AG09309 (cell line): ENCODE measurements at places on chromosomes 4 and X.

GRCh38 chr4:142124874-142125273 is 488.5 kb downstream of the IL15 start:
- no peak for DNase-seq

DNA sequence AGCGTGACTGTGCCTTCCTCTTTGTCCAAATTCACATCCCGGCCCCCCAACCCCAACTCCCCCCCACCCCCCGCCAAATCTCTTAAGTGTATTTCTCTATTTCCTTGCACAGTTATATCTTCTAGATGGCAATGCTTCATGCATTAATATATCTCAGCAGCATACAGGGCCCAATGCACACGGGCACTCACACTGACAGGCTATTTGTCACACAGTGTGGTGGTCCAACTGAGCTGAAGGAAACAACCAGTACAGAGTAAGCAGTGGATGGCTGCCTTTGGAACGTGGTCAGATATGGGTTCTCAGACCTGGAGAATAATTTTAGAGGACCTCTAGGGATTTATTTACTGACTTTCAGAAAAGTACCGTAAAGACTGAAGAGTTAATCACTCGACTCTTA is 681 bp downstream of the EXOC1 start:
- no peak for DNase-seq

- DNase-seq = no peak
These were observed 214.6 kb upstream of the GALNT7 start for GRCh38 chr4:172953896-172954568.

- DNase-seq = no peak
These were observed 13.4 kb downstream of the TRO start for GRCh38 chrX:54934058-54934457.

DNA sequence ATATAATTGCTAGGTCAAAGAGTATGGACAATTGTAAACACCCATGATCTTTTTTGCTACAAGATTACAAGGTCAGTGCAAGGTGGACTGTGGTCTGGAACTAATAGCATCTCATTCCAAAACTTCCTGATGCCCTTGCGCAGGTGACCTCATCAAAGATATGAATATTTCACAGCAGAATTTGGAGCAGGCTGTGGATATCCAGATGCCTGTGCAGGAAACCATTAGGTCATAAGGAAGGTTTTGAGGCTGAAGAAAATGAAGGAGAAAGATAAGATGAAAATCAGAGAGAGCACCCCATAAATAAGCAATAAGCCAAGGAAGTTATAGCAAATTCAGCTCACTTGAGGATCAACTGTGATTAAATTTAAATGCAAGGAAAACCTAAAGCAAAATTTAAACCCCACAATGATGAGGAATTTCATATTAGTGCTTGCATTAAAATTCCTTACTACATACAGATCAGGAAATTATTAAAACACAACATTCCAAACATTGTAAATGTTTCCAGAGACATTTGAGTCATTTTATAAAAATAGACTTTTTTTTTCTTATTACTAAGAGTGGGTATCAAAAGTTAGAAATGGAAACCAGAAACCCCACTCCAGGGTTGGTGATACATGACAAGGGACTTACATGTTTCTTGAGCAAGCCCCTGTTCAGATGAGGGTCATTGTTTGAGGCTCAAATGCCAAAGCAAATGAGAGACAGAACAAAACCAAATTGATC is 100.7 kb upstream of the FAM9C start:
- no peak for DNase-seq

- no peak for DNase-seq
These were observed 82.4 kb downstream of the GPM6A start for GRCh38 chr4:175729665-175730064.

- DNase-seq = no peak
These were observed 8.8 kb downstream of the MID1 start for GRCh38 chrX:10611441-10612090.

GRCh38 chrX:154516656-154517100 is 646 bp upstream of the FAM3A start:
- DNase-seq = no peak

DNA sequence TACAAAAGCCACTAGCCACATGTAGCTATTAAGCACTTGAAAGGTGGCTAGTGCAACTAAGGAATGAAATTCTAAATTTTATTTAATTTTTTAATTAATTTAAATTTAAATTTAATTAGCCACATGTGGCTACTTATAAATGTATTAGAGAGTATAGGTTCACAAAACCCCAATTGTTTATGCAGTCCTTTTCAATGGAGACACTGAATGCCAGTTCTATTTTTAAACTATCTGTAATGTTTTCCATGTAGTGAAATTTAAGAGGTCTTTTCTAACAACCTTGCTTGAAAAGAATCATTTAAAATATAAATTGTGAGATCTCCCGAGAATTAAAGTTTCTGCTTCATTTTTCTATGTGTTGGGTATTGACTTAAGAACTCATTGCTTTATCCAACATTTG is 153.0 kb downstream of the REELD1 start:
- no peak for DNase-seq

GRCh38 chr4:108611365-108611764 is 9.0 kb upstream of the RPL34 start:
- no peak for DNase-seq

GRCh38 chr4:70895405-70895804 is 6.8 kb upstream of the MOB1B start:
- DNase-seq = no peak

DNA sequence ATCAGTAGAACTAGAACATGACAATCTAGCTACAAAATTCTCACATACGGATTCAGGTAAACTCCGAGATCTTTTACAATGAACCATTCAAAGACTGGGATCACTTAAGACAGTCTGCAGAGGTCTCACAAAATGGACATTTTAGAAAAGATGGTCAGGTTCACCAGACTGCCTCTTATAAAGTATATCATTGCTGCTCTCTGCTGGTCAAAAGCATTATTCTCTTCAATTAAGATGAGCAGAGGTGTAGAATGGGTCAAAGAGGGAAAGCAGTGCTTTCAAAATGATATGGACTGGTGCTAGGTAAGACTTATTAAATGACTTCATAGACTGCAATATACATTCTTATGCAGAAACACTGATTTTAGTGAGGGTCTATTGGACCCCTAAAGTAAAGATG is 434.7 kb downstream of the PACRGL start:
- DNase-seq = no peak

DNA sequence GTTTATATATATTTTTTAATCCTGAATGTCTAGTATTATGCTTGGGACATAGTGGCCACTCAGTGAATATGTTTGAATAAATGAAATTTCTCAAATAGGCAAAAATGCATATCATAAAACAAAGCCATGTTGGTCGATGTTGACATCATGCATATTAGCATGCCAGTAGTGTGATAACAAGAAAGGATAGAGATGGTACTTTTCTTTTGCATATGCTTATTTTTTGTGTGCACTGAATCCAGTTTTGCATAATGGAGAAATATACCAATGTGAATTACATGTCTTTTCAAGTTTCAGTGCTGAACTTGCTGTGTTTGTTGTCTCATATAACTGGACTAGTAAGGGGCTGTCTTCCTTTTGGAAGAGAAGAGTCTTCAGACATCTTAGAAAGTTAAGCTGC is 7.5 kb downstream of the CPE start:
- DNase-seq = no peak

GRCh38 chr4:104743215-104743653 is 248.5 kb upstream of the CXXC4 start:
- no peak for DNase-seq

- DNase-seq = no peak
These were observed 457 bp downstream of the TFE3 start for GRCh38 chrX:49042581-49043219.

- no peak for DNase-seq
These were observed 136.5 kb upstream of the AADAT start for GRCh38 chr4:170226288-170226687.

- DNase-seq = no peak
These were observed 107.7 kb downstream of the ANXA3 start for GRCh38 chr4:78659264-78659663.

DNA sequence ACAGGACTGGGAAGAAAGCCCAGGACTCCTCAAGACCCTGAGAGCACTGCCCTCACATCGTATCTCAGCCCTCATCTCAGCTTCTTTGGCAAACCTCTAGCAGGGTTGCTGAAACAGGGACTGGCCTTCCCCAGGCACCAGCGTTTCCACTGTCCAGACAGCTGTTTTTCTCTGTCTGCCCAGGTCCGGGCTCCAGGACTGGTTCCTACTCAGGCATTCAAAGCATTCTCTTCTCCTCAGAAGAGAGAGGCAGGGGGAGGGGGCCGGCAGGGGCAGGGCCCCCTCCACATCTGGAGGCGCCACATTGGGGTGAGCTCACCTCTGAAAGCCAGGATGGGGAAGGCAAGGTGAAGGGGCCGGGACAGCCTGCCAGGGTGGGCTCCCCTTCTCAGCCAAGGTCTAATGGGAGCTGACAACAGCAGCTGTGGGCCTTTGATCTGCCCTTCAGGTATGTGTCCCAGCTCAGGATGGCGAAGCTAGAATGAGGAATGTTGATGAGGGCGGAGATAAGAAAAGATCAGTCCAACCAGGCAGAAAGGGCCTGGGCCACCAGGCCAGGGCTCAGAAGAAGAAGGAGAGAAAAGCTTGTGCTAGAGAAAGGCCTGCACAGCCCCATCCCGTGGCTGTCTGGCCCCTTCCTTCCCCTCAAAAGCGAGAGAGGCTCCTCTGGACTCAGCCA is 60.4 kb downstream of the PJA1 start:
- no peak for DNase-seq

DNA sequence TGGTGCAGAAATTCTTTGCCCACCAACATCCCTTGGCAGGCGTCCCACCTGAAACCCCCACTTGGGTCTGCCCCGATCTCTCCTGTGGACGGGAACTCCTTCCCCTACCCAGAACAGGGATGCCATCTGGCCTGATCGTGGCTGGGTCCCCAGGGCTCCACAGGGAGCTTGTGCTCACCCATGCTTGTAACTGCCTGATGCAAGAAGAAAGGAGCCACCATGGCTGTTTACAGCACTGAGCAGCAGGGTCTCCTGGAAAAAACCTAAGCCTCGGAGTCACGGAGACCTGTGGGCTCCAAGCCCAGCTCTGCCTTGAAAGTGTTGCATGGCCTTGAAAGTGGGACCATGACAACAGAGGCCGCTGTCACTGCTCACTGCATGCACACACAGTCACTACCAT is 101.5 kb upstream of the AFAP1 start:
- DNase-seq = no peak

DNA sequence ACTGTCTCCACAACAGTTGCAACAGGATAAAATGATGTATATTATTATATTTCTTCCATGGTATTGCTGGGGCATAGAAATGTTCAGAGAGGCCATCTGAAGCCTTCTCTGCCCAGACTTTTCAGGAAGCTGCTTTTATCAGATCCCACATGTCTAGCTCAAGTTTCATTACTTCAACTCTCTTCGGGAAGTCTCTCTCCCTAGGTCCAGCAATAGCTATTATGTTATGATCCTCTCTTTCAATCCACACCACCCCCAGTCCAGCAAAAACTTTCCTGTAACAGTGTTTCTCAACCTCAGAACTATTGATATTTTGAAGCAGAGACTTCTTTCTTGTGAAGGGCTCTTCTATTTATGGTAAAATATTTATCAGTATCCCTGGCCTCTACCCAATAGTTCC is 44.9 kb downstream of the CXCL1 start:
- DNase-seq = no peak

DNA sequence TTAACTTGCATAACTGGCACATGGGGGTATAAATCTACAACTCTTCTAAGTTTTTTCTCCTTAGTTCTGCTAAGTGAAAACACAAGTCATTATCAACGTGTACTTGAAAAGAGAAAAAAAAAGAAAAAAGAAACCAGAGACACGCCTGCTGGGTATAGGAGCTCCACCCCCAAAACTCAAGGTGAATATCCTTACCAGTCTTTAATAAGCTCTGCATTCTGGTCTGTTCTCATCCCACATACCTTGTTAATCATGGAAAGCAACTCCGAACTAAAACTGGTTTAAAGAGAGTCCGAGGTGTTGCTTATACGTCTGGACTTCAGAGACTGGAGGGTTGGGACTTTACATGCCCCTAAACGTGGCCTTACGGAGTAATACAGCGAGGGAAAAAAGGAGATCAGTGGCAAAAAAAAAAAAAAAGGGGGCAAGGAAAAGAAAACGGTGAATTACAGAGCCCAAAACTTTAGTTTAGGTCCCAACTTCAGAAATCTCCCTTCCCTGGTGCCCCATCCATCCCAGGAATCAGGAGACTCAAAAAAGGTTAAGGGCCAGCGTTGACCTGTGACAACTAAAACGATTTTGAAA is 1.0 kb downstream of the PGRMC2 start:
- no peak for DNase-seq

GRCh38 chr4:16443504-16444088 is 217.3 kb upstream of the TAPT1 start:
- DNase-seq = no peak

DNA sequence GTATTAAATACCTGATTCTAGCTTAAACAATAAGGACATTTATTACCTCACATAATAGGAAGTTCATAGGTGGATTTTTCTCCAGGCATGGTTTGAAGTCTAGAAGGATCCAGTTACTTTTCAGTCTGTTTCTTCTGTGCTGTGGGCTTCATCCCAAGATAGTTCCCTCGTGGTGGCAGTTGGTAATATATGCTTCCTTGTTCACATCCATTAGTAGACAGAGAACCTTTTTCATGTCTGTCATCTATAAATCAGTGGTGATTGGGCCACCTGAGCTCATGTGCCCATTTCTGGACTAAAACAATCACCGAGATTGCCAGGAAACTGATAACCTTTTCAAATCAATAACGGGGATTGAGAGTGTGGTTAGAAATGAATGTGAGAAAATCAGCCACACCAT is 97.7 kb downstream of the KDM6A start:
- DNase-seq = no peak

GRCh38 chr4:147739239-147739823 is 7.4 kb downstream of the ARHGAP10 start:
- DNase-seq = no peak

DNA sequence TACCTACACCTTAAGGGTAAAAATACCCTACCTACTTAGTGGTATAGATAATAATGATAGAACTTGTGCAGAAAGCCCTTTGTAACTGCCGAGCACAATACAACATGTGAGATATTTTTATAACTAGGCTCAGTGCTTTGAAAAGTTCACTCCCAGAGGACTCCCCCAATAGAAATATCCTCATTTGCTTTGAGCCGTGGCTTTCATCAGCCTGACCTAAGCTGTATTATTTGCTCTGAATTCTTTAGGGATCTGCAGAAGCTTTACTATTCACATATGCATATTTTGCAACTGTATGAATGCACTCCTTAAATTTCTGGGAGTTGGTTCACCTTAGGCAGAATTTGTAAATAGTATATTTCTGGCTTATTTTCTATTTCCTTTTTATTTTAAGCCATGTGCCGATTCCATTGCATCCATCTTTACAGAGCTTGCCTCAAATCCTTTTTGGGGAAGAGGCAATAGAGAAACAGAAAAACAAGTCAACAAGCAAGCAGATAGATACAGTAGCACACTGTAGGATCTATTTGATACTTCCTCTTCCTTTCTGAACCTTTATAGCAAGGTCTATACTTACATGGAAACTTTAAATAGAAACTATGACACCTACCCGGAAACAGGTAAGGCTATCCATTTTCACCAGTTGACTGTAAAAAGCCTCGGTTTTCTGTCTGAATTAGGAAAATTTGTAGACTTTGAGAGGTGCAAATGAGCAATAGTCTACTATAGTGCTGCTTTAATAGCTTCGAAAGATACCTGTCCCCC is 242.5 kb upstream of the VCX3A start:
- DNase-seq = no peak
